ENCODE measurements at places on chromosomes 7 and 10.
A peak's percentile ranks its signal among the peaks of the same experiment; 100 is the strongest.

- DNase-seq: no peak
Observed at GRCh38 chr10:103861505-103861904, 6.1 kb upstream of the SH3PXD2A start.

DNA sequence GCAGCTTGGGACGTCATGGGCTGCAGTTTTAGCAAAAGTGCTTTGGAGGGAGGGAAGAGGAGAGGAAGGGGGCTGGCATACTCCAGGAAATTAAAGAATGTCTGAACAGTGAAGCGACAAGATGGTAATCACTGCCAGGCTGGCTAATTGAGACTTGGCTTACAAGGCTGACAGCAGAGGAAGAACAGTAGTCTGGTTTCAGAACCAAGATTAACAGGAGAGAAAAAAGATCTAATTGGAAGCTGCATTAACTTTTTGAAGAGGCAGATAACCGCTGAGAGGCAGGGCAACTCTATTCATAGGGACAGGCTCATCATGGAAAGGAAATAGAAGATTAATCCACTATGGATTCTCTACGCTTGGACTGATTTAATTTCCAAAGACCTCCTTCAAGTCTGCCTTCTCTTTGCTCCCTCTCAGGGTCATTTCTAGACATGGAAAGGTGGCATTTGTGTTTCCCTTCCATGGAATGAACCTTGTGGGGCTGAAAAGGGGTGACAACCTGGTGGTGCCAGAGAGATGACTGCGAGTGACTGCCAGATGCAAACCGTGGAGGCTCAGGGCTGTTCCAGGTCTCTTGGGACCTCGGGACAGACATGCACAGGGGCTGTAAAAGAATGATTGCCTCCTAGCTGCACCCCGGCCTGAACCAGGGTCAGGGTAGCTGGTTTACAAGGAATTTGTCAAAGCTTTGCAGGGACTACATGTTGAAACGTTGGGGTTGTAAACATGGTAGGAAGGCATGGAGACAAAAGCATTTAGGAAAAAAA lies 210.2 kb upstream of the NPY start:
- DNase-seq: no peak

- peak; percentile 27 for DNase-seq
Observed at GRCh38 chr10:75941223-75941801, 509.9 kb downstream of the LRMDA start.

GRCh38 chr7:50908628-50909290 lies 126.1 kb upstream of the GRB10 start:
- DNase-seq: no peak

DNA sequence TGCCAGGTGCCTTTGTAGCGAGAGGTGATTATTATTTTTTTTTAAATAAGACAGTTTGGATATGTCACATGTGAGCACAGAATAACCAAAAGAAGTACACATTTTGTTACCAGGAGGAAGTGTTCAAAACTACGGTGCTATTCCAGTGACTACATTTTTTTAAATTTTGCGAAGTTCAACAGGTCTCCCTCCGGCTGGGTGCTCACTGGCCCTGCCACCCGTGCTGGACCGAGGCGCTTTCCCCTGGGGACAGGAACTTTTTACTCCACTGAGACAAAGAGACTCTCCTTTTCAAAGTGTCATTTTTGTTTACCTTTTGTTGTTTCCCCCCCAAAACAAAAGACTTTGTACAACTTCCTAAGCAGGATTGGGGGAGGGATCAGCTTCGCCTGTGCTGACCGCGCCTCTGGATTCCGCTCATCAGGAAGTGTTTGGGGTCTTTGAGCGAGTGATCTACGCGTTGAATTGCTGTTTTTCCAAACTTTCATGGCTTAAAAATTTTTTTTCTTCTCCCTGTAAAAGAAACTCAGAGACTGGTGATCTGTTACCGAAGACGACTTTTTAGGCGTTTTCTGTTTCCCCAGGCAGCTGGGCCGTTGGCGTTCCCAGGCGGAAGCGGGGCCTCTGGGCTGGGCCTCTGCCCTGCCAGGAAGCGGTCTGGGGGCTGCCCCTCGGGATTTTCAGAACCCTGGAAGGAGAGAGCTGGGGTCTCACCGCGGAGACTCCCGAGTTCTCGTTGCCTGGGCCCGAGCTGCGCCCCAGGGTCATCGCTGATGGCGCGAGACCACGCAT lies 7.2 kb downstream of the EN2 start:
- DNase-seq: no peak

GRCh38 chr7:45229156-45229920 lies 71.7 kb downstream of the RAMP3 start:
- DNase-seq: no peak

- DNase-seq: no peak
Observed at GRCh38 chr10:103512591-103513379, 19.3 kb downstream of the NEURL1 start.

GRCh38 chr10:130244031-130244927 lies 108.1 kb downstream of the GLRX3 start:
- DNase-seq: no peak

DNA sequence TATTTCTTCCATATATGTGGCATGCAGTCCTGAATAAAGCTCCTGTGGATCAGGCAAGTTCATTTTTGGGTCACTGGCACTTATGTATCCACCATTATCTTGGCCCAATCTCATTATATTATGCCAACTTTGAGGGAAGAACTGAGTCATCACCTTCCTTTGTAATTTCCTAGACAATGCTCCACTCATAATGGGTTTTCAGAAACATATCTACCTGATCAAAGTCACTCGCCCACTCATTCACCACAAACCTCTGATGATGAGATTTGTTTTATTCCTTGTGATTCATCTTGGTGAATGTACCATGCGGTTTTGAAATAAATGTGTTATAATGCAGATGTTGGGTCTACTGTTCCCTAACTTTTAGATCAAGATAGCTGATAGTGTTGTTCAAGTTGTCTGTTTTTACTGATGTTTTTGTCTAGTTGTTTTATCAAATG lies 525.8 kb downstream of the KIF20B start:
- no peak for DNase-seq

DNA sequence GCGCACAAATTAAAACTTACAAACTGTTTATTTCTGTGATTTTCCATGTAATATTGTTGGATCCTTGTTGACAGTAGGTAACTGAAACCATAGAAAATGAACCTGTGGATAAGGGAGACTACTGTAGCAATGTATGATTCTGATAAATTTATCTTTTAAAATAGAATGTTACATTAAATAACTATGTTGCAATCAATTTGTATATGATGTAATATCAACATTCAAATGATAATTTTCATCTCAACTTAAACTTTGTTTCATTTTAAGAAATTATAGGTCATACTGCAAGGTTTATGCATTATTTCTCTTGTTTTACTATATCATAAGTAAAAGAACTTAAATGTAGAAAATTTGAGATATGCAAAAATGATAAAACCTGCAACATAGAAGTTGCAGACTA lies 718.0 kb upstream of the MBL2 start:
- DNase-seq: no peak

DNA sequence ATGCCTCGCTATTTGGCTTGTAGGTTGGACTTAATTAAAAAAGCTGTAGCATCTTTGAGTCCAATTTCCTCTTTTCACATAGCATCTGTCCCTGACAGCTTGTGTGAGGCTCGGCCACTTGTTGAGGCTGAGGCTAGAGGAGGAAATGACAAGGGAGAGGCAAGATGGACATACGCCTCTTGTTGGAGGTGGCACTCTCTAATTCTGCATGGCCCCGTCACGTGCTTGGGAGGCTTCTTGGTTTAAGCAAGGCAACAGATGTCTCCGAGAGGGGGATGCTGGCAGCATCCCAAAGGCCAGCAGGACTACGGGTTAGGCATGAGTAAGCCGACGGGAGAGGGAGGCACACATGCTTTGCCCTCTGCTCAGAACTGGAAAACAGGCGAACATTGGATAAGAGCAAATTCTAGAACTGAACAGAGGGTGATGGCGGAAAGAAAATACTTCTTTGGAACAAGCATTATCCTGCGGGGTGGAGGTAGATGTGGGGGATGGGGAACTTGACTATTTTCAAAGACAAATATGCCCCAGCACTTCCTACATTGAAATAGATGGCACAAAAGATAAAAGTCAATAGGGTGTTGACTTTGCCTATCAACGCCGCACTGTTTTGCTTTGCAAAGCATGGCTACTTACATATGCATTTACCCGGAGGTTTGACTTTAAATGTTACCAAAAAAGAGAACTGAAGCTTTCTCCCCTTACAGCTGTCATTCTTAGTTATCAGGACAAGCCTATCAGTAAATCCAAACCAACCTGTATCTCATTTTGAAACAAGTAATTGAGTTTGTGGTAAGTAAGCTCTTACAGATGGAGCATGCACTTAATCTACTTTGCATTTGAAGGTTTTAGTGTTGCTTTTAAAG lies 94.8 kb downstream of the CHN2 start:
- DNase-seq: peak; percentile 68

GRCh38 chr10:74063256-74063655 lies 65.3 kb downstream of the VCL start:
- DNase-seq: no peak

DNA sequence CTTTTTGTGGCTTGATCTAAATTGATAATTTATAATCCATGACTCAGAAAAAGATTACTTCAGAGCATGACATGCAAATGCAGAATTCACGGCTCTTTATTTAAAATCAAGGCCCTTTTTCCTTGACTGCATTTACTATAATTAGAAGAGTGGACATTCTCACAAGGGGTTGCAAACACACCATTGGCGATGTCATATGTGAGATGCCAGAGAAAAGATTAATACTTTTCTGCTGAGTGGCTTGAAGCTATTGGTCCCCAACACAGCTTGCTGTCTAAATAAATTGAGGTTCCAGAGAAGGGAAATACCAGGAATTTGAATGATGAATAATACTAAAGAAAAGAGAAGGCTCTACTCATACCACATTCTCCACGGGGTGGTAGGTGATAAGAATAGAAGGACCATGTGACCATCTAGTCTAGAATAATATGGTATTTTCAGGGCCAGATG lies 78.7 kb upstream of the ARID5B start:
- no peak for DNase-seq

- DNase-seq: no peak
Observed at GRCh38 chr7:132783824-132784223, 207.6 kb upstream of the PLXNA4 start.

DNA sequence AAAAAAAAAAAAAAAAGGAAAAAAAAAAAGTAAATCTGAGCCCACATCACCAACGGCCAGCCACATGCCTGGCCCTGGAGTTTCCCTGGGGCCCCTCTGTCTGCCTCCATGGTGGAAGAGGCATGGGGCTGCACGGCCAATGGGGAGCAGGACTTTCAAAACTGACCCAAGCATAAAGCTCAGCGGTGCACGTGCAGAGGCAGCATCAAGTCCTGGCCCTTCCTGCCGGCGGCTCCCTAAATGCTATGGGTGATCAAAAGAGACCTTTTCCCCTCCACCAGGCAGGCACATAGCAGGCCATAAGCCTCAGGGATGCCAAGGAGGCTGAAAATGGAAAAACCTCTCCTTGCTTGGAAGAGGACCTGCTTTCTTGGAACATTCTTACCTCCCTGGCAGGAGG lies 94.3 kb downstream of the OAT start:
- DNase-seq: no peak

DNA sequence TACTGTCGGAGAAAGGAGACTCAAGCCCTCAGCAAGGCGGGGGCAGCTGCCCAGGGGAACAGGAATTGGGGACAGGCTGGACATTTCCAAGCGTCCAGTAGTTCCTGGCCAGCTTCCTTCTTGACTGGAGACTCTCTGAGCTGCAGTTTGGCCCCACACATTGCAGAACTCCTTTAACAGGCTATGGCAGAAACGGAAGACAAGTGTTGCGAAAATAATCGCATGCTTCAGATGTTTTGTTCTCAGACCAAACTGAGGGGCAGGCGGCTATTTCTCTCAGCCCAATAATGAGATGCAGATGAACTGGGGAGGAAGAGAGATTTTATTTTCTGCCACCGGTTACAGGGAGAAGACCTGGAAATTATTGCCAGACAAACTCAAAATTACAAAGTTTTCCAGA lies 88.0 kb upstream of the PFKP start:
- DNase-seq: no peak

DNA sequence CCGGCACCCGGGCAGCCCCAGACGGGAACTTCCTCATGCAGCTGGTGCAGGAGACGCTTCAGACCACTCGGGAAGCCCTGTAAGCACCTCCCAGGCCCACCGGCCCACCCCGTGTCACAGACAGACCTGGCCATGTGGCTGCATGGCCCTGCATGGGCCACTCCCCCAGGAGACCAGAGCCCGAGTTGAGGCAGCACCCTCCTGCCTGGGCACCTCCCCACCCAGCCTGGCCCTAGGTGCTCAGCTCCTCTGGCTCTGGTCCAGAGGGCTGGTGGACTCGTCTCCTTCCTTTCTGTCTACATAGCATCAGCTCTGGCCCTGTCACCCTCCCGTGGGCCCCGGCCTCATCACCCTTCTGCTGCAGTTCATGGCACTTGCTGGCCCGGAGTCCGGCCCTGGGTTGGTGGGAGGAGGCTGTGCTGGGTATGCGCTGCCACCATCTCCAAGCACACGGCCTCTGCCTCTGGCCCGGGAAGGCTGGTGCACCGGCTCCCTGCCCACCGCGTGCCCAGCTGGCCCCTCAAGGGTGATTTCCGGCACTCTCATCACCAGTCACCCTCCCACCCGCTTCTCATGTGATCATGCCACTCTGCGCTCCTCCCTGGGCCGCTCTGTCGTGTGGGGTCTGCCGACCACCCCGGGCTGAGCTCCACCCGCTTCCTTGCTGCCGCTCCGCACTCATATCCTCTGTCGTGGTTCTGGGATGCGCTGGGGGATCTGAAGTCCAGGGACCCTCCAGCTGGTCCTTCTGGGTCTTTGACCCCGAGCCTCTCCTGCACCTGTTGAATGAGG lies 53.1 kb upstream of the DPYSL4 start:
- no peak for DNase-seq

DNA sequence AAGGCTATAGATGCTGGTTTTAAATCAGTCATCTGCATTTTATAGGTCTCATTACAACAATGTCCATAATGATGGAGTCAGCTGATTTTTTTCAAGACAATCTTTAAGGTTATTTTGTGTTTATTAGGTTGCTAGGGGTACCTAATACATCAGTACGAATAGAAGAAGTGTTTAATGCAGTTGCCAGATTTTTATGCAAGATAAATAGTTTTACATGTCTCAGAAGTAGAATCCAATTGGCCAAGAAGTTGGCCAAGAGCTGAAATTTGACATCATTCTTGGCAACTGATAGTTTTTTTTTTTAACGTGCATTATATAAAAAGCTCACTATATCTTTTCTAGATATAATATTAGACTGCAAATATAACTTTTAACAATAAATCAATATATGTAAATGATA lies 208.5 kb downstream of the TRIL start:
- no peak for DNase-seq

DNA sequence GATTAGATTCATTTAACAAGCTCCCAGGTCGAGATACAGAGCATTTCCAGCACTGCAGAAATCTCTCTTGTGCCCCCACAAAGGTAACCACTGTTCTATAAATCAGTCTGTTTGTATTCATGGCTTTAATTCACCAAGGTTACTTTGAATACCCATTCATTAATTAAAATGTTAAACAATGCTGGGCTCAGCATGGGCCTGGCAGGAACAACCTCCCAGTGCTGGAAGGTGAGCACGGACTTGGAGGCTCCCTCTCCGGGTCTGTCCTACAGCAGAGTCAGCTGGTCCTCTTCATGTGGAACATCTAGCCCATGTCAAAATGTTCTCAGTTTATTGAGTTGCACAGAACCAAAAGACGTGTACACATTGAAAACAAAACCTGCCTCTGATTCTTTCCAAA lies 15.6 kb upstream of the EFCAB10 start:
- DNase-seq: no peak

- DNase-seq: no peak
Observed at GRCh38 chr7:68432585-68432984, 1165.7 kb upstream of the AUTS2 start.

- DNase-seq: no peak
Observed at GRCh38 chr7:11950281-11950680, 118.3 kb upstream of the THSD7A start.

- no peak for DNase-seq
Observed at GRCh38 chr7:131896165-131896863, 339.9 kb upstream of the PODXL start.
